Mesothelial cell of epicardium (in vitro differentiated cells): ENCODE measurements at places on chromosomes 12 and 14. TPM values are rescaled to one million over a fixed set of nuclear protein-coding genes. Genes with fewer than 3 reads are reported as not detected.

DNA sequence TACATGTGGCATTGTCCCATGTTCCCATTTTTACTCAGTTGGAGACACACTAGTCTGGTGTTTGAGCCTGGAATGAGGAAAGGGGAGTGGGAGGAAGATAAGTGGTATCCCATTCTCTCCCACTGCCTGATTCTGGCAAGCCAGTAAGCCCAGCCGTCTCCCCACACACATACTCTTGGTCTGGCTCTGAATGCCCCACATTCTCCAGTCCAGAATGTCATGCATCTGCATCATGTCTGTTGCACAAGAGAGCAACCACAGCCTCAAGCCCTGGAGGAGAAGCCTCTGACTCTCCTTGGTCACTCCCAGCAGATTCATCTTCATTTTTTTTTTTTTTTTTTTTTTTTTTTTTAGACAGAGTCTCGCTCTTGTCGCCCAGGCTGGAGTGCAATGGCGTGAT, 48.0 kb downstream of the DRAM1 start:
- peaks cover 2% of the 10 kb centered on the region for H3K4me1 ChIP-seq
- H3K27ac ChIP-seq = no peak overlapping the region
- no peak for DNase-seq
- H3K4me3 ChIP-seq = no peak overlapping the region

GRCh38 chr14:72643317-72643801, 250.5 kb downstream of the DPF3 start:
- no peaks in the 10 kb centered on the region for H3K4me1 ChIP-seq
- H3K27me3 ChIP-seq = peaks cover 2% of the 10 kb centered on the region
- no peak overlapping the region for H3K27ac ChIP-seq
- no peaks in the 10 kb centered on the region for H3K36me3 ChIP-seq

GRCh38 chr14:32491416-32492016, 162.4 kb downstream of the AKAP6 start:
- H3K4me1 ChIP-seq = peaks cover 20% of the 10 kb centered on the region
- DNase-seq = no peak
- no peak overlapping the region for H3K4me3 ChIP-seq
- H3K36me3 ChIP-seq = no peaks in the 10 kb centered on the region
- no peak overlapping the region for H3K27ac ChIP-seq
- no peaks in the 10 kb centered on the region for H3K27me3 ChIP-seq

GRCh38 chr12:97616946-97617345, 154.3 kb downstream of the RMST start:
- H3K27me3 ChIP-seq = no peaks in the 10 kb centered on the region
- no peak overlapping the region for H3K27ac ChIP-seq
- H3K4me1 ChIP-seq = no peaks in the 10 kb centered on the region
- no peak overlapping the region for H3K4me3 ChIP-seq
- no peaks in the 10 kb centered on the region for H3K36me3 ChIP-seq

DNA sequence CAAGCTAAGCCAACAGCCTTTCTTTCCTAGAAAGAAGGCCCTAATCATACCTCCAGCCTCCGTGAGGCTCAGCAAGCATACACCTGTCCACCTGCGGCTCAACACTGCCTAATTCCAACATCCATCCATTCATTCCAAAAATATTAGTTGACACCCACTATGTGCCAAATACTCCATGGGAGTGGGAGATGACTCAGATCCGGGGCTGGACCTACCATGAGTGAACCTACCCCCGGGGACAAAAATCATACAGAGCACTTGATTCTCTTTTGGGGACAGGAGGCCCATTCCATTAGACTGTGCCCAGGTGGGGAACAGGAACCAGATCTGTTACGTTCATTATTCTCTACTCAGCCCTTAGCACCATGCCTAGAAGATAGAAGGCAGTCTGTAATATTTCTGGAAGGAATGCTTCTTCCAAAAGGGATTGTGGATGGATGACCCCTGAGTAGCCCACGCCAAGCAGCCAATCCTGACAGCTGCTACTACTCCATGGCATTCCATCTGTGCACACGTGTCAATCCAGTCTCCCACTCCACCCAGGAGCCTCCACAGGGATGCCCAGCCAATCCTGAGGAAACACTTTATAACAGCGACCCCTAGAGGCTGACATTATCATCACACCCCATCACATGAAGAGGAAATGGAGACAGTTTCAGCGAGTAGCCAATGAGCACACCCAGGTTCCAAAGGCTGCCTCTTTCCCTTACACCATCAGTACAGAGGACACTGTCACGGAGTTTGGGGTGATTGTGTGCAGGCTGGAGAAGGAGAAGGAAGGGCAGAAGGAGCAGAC, 170.7 kb downstream of the ESRRB start:
- H3K4me3 ChIP-seq = no peak overlapping the region
- H3K27ac ChIP-seq = peak overlapping the region; percentile 78
- H3K36me3 ChIP-seq = no peaks in the 10 kb centered on the region
- no peak for DNase-seq

Gene MUCL1
- not detected in 3 replicates for total RNA-seq

Gene NRIP2
- 0.14 TPM in 1 of 3 replicates, not detected in the others for total RNA-seq
